ENCODE measurements at places on chromosomes 6 and 20.

GRCh38 chr6:161058741-161059140 lies 67.2 kb downstream of the MAP3K4 start:
- H3K27ac ChIP-seq, result no peak overlapping the region
- H3K4me3 ChIP-seq, result no peak overlapping the region
- peaks cover 12% of the 10 kb centered on the region for H3K4me1 ChIP-seq
- no peak for DNase-seq

GRCh38 chr6:93584300-93584699 lies 164.9 kb upstream of the EPHA7 start:
- H3K27ac ChIP-seq, result no peak overlapping the region
- no peaks in the 10 kb centered on the region for H3K36me3 ChIP-seq
- H3K4me3 ChIP-seq, result no peak overlapping the region
- H3K4me1 ChIP-seq, result no peaks in the 10 kb centered on the region
- no peak for DNase-seq

GRCh38 chr6:11358904-11359830 lies 126.7 kb upstream of the NEDD9 start:
- no peaks in the 10 kb centered on the region for H3K4me1 ChIP-seq
- DNase-seq, result no peak

- no peaks in the 10 kb centered on the region for H3K36me3 ChIP-seq
- peak overlapping the region; percentile 89 for H3K27ac ChIP-seq
- no peak for DNase-seq
- H3K4me3 ChIP-seq, result no peak overlapping the region
Observed at GRCh38 chr6:40960742-40961430, 78.1 kb downstream of the UNC5CL start.

DNA sequence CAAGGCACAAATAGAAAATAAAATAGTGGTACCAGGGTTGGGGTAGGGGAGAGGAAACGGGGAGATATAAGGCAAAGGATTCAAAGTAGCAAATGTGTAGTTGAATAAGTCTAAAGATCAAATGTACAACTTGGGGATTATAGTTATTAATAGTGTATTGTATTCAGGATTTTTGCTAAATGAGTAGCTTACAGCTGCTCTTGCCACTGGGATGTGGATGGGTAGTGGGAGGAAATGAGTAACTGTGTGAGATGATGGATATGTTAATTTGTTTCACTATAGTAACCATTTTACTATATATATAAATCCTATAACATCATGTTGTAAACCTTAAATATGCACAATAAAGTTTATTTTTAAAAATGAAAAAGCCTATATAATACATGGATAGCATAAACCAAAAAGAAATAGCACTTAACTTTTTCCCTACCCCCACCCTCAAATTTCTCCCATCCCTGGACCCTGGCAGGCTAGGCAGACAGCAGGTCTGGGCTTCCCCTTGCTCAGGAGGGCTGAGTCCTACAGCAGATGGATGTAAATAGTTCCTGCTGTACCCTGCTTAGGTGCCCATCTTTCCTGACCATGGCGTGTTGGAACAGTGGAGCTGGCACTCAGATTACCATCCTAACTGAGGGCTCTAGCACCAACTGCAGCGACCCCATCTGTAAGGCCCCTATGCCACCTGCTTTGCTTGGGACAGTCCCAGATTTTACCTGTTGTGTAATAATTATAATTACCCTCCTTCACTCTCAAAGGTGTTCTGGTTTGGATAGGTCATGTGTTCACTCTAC lies 28.6 kb upstream of the PBOV1 start:
- no peak overlapping the region for H3K27ac ChIP-seq
- no peak for DNase-seq
- no peaks in the 10 kb centered on the region for H3K27me3 ChIP-seq
- no peak overlapping the region for H3K4me3 ChIP-seq
- peaks cover 3% of the 10 kb centered on the region for H3K4me1 ChIP-seq
- H3K36me3 ChIP-seq, result no peaks in the 10 kb centered on the region

- no peaks in the 10 kb centered on the region for H3K36me3 ChIP-seq
- no peak overlapping the region for H3K27ac ChIP-seq
- no peaks in the 10 kb centered on the region for H3K27me3 ChIP-seq
- DNase-seq, result no peak
Observed at GRCh38 chr6:39350723-39351505, 28.4 kb upstream of the KCNK16 start.

DNA sequence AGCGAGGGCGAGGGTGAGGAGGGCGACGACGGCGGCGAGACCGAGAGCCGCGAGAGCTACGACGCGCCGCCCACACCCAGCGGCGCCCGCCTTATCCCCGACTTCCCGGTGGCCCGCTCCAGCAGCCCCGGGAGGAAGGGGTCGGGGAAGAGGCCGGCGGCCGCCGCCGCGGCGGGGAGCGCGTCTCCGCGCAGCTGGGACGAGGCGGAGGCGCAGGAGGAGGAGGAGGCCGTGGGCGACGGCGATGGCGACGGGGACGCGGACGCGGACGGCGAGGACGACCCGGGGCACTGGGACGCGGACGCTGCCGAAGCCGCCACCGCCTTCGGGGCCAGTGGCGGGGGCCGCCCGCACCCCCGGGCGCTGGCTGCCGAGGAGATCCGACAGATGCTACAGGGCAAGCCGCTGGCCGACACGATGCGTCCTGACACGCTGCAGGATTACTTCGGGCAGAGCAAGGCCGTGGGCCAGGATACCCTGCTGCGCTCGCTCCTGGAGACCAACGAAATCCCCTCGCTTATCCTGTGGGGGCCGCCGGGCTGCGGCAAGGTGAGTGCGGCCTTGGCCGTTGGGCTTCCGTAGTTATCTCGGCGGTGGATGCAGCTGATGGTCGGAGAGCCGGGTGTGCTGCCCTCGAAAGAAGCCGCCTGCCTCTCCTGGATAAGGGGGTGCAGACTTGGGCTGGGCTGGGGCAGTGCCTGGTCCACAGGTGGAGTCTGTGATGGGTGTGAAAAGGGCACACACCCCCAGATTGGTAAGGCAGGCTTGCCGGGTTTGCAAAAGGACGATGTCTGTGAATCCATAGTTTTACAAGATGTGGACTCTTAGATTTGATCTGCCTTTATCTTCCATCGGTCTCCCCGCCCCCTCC lies 938 bp downstream of the WRNIP1 start:
- H3K27me3 ChIP-seq, result no peaks in the 10 kb centered on the region
- H3K27ac ChIP-seq, result peak overlapping the region; percentile 77
- H3K4me3 ChIP-seq, result peak overlapping the region; percentile 91
- H3K36me3 ChIP-seq, result peaks cover 35% of the 10 kb centered on the region
- no peak for DNase-seq

DNA sequence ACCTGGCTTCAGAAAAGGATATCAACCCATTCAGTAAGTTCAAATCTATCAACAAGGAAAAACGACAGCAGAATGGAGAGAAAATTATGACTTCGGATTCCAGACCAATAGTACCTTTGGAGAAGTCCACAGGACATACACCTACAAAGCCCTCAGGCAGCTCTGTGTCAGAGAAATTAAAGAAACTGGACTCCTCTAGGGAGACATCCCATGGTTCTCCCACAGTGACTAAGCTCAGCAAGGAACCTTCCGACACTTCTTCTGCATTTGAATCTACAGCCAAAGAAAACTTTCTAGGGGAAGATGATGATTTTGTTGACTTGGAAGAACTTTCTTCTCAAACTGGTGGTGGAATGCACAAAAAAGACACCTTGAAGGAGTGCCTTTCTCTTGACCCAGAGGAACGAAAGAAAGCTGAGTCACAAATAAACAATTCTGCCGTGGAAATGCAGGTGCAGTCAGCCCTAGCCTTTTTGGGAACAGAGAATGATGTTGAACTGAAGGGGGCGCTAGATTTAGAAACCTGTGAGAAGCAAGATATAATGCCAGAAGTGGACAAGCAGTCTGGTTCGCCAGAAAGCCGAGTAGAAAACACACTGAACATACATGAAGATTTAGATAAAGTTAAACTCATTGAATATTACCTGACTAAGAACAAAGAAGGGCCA lies 67.4 kb upstream of the HINT3 start:
- no peak overlapping the region for H3K27ac ChIP-seq
- peaks cover 39% of the 10 kb centered on the region for H3K36me3 ChIP-seq
- no peaks in the 10 kb centered on the region for H3K27me3 ChIP-seq
- H3K4me3 ChIP-seq, result no peak overlapping the region
- no peaks in the 10 kb centered on the region for H3K4me1 ChIP-seq

GRCh38 chr20:9686866-9687265 lies 152.0 kb downstream of the PAK5 start:
- DNase-seq, result no peak
- no peak overlapping the region for H3K4me3 ChIP-seq
- no peaks in the 10 kb centered on the region for H3K36me3 ChIP-seq
- no peak overlapping the region for H3K27ac ChIP-seq

- H3K27ac ChIP-seq, result no peak overlapping the region
- no peak overlapping the region for H3K4me3 ChIP-seq
- no peaks in the 10 kb centered on the region for H3K4me1 ChIP-seq
- no peak for DNase-seq
- peaks cover 43% of the 10 kb centered on the region for H3K36me3 ChIP-seq
Observed at GRCh38 chr6:170316071-170316470, 9.5 kb downstream of the FAM120B start.

DNA sequence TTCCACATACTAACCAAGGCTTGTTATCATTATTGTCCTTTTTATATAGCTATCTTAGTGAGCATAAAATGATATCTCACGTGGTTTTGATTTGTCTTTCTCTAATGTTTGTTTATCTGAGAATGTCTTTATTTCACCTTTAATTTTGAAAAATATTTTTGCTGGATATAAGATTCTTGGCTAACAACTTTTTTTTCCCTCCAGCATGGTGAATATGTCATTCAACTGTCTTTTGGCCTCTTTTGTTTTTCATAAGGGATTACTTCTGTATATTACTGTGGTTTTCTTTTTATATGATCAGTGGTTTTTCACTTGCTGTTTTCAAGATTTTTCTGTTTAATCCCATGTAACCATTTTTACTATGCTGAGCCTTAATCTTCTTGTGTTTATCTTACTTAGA lies 141.0 kb downstream of the GRM1 start:
- H3K27me3 ChIP-seq, result no peaks in the 10 kb centered on the region
- no peak overlapping the region for H3K4me3 ChIP-seq
- no peak for DNase-seq
- no peaks in the 10 kb centered on the region for H3K36me3 ChIP-seq
- no peak overlapping the region for H3K27ac ChIP-seq
- H3K4me1 ChIP-seq, result no peaks in the 10 kb centered on the region
